Activated CD8-positive, alpha-beta memory T cell treated with anti-CD3 and anti-CD28 coated beads for 4 hours (primary cell): ENCODE measurements at places on chromosomes 5 and 9.

GRCh38 chr5:178640331-178641045, 13.6 kb upstream of the CLK4 start:
- DNase-seq = no peak

GRCh38 chr9:93257808-93258331, 73.9 kb downstream of the WNK2 start:
- no peak for DNase-seq

GRCh38 chr9:138075496-138075895, 197.9 kb downstream of the CACNA1B start:
- no peak for DNase-seq

DNA sequence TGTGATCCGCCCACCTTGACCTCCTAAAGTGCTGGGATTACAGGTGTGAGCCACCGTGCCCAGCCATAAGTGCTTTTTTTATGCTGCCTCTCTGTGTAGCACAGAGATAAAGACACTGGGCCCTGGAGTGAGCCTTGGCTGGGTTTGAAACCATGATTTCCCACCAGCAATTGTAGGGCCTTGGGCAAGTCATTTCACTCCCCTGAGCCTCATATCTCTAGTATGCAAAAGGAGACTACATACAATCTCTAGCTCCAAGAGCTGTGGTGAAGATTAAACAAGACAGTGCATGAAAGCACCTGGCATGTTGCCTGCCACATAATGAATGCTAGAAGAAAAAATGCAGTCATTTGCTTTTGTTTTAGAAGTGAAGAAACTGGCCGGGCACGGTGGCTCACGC, 3.9 kb downstream of the FABP6 start:
- DNase-seq = no peak

DNA sequence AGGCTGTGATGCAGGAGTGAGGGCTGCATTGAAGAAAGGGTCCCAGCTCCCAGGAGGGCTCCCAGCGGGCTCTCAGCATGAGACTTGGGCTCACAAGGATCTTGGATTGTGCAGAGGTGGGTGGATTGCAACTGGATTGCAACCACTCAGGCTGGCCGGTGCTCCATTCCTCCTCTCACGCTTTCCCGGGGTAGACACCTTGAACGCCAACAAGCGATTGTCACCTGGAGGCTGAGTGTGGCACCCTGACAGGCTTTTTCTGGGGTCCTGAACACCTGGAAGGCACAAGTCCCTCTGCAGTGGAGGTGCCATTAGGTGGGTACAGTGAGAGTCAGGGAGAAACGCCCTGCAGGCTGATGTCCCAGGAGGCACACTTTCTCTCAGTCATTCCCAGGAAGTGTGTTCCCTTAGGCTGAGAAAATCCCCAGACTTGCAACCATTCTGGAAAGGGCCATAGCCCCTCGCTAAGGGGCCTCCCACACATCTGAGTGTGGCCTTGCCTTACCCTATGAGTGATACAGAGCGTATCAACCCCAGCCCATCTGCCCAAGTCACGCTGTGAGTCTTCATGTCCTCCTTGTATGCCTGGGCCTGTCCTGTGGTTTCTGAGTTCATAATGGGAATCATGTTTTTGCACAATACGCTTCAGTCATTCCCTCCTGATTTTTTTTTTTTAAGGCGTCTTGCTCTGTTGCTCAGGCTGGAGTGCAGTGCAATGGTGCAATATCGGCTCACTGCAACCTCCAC, 488.1 kb downstream of the IRX1 start:
- DNase-seq = no peak

- DNase-seq = no peak
These were observed 222.4 kb downstream of the DIRAS2 start for GRCh38 chr9:90420211-90420610.

- DNase-seq = no peak
These were observed 839 bp downstream of the GABRG2 start for GRCh38 chr5:162068412-162068811.

DNA sequence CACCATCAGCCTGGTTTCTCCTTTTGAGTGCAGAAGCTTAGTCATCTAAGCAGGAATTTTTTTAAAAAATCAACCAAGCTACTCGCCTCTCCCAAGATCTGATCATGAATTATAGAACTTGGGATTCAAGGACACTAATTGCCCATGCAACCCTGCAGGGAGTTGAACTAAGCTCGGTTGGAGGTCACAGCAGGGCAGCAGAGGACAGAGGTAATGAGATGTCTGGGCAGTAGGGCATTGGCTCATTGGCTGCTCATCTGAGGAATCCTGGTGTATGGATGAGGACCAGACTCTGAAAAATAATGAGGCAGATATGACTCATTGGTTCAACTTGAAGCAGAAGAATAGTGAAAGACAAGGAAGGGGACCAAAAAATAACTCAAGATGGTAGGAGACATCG, 111.8 kb upstream of the TLE1 start:
- DNase-seq = no peak

GRCh38 chr9:133930682-133931485, 61.2 kb downstream of the VAV2 start:
- no peak for DNase-seq

GRCh38 chr5:72065751-72066255, 41.5 kb upstream of the MAP1B start:
- no peak for DNase-seq

GRCh38 chr5:72021651-72022357, 85.5 kb upstream of the MAP1B start:
- DNase-seq = no peak

GRCh38 chr5:77222722-77223121, 12.2 kb downstream of the PDE8B start:
- no peak for DNase-seq

GRCh38 chr9:136711751-136712689, at the start of gene DIPK1B:
Gene DIPK1B, plus strand, starts transcription at chr9:136712572. Its CDS starts 94 bp downstream, at chr9:136712666.
- DNase-seq = no peak

DNA sequence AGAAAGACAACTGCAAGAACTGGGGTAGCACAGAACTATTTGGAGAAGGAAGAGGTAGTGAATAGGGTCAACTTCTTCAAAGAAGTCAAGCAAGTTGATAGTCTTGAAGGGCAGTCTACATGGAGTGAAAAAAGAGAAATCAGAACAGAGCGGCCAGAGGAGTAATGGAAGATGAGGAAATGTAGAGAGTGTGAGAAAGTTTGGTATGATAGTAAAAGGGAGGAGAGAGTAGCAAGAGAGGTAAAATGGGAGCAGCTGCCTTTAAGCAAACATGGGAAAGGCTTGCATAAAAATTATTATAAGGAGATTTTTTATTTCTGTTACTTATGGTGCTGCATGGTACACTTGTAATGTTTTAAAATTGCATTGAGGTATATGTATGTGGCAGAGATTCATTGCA, 6.8 kb downstream of the ITGA2 start:
- DNase-seq = no peak

DNA sequence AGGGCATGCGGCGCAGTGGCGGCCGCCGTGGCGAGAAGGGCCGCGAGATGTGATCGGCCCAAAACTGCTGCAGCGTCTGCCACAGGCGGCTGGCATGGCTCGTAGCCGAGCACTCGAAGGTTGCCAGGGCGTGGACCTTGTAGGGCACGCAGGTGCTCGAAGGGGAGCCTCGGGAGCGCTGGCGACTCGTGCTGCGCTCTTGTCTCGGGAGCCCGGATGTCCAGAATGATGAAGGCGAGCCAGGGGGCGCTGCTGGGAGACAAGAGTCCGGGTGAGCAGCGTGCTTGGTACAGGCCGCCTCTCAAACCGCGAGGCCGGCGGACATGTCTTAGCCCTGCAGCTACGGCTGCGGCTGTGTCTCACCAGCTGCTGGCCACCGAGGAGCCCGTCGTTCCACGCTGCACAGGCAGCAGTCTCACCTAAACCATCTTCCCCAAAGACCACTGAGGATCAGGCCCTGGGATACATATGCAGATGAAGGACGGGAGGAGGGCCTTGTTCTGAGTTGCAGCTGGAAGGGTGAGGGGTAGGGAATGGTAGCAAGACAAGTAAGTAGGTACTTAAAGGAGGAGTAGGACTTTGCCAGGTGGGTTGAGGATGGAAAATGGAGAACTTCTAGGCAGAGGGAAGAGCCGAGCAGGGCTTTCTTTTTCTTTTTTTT, 1.7 kb downstream of the CBY3 start:
- peak; percentile 50 for DNase-seq

DNA sequence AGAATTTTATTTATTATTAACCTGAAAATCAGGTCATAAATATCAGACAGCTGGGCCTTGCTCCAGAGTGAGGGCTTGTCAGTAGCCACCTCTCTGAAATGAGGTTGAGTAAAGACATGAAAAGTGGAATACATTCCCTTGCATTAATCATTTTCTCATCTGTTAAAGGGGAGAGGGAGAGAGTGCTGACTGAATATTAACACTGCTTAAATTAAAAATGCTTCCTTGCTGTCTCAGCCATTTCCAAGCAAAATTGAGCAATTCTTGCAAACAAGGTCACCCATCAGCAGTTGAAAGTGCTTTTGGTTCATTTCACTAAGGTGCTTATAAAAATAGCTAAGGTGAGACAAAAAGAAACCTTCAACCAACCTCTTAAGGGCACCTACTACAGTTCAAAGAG, 102.8 kb downstream of the CMYA5 start:
- no peak for DNase-seq

GRCh38 chr9:91073811-91074771, 272.5 kb downstream of the SYK start:
- no peak for DNase-seq

GRCh38 chr5:107558823-107559375, 111.8 kb downstream of the EFNA5 start:
- no peak for DNase-seq

- no peak for DNase-seq
These were observed 59.7 kb upstream of the IER5L start for GRCh38 chr9:129237803-129238202.

- DNase-seq = no peak
These were observed 18.2 kb upstream of the DCP2 start for GRCh38 chr5:112958093-112959088.

DNA sequence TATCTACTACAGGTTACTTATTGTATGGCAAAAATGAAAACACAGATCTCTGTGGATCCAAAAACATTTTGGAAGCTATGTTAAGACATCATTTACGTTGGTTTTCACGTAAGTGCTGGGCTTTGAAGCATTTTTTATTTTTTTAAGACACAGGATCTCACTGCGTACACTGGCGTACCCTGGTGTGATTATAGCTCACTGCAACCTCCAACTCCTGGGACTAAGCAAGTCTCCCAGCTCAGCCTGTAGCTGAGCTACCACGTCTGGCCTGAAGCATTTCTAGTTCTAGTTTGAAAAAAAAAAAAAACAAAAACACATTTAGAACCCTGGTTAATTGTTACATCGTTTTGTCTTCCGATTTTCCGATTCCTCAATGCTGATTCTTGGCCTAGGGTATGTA, 131.3 kb downstream of the AOPEP start:
- DNase-seq = no peak

DNA sequence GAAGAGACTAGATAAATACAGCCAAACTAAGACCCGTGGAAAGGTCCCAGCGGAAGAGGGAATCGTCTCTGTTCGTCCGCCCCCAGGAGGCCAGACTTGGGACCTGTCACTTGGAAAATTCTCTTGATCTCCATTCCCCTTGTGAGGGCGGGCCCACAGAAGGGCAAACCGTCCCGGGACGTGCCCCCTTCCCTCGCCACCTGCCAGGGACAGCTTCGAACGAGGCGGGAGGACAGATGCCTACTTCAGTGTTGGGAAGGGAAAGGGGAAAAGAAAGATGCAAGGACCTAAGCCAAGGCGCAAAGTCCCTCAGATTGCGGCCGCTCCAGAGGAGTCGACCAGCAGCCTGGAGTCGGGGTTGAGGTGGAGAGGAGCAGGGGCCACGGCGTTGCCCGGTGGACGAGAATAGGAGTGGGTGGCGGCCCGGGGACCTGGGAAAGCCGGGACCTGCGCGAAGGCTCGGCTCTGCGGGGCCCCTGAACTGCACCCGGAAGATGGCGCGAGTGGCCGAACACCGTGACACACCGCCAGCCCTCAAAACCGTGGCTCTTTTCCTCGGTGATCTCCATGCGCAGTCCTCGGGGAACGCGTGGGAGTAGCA, 4.4 kb upstream of the EBF1 start:
- DNase-seq = no peak
